ENCODE measurements at places on chromosomes 5 and 9. TPM values are rescaled to one million over a fixed set of nuclear protein-coding genes. Genes with fewer than 3 reads are reported as not detected.

DNA sequence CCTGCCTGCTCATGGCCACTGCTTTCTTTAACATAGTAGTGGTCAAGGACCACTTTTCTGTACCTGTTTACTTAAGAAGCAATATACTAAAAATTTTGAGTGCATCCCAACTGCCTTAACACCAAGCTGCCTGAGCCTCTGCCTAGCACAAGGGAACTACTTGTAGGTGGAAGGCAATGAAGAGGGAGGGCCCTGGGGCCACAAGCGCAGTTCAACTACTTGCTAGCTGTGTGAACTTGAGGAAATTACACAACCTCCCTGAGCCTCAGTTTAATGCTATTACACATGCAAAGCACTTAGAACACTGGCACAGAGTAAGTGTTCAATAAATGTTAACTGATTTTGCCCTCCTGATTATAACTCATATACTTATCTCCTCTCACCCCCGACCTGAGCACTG is 6.3 kb downstream of the ARL15 start:
- no peak for DNase-seq

DNA sequence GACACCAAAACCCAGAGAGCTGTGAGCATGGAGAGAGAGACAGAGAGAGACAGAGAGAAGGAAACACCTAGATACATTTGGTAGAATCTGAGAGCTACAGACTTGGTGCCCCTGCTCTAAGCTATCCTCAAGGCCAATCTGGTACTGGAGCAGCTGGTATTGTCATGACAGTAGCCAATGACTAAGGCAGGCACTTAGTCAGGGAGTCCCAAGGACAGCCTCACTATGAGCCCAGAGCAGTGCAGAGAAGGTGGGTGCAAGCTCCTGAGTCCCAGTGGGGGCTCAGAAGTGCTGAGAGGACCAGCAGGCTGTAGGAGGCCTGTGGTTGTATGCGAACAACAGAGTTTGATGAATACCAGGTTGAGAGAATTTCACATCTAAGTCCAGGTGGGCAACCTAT is 300.4 kb upstream of the ZNF608 start:
- no peak for DNase-seq

- no peak for DNase-seq
Observed at GRCh38 chr5:41815261-41815660, 55.0 kb downstream of the OXCT1 start.

Gene FOXD4L4
- 0.13 TPM for total RNA-seq

GRCh38 chr5:1445313-1445688 is at the start of gene SLC6A3:
TSS of gene SLC6A3 (minus strand) at chr5:1445440. CDS start at chr5:1443197, 2,243 bp downstream.
- DNase-seq = no peak

Gene ACTL7B
- not detected for total RNA-seq

DNA sequence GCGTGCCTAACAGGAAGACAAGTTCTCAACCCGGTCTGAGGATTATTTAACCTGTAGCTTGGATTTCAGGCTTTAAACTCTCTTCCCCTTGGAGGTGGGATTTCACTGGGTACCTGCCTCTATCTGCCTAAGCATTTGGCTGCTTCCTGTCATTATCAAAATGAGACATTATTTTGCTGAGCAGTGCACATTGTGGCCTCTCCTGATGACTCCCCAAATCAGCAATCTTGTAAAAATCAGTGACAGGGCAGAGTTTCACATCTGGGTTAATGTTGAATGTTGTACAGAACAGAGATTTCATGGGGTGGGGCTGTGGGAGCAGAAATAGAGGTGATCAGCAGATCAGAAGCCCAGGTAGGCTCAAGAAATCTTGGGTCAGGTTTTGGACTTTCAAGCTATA is 605.9 kb downstream of the ELAVL2 start:
- DNase-seq = no peak

GRCh38 chr5:171969288-171969880 is 37.1 kb downstream of the FBXW11 start:
- DNase-seq = no peak

GRCh38 chr9:79671558-79671957 is 99.8 kb downstream of the TLE4 start:
- no peak for DNase-seq

DNA sequence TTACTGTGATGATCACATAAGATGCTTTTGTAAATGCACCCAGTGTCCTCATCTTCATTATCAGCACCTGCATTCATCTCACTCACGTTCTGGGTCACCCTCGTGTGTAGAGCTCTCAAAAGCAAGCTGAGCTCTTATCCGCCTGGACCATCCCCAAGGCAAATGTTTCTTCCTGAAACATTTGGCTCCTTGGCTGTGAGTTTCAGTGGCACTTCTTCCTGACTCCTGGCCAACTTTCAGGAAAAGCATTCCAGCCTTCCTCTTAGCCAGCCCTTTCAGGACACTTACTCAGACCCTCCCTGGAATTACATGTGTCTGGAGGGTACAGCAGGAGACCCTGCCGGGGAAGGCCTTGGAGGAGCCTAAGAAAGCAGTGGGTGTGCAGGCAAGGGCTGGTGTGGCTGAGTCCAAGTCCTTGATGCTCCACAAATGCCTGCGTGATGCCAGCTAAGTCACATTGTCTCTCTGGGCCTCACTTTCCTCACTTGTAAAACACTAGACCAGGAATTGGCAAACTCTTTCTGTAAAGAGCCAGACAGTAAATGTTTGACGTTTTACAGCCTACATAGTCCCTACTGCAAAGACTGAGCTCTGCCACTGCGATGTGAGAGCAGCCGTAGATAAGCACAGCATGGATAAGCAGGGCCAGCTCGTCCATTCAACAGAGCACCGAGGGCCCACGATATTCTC is 72.1 kb downstream of the PDE6A start:
- DNase-seq = no peak

Gene PCDHGA2
- 0.39 TPM for total RNA-seq

Gene CDX1
- total RNA-seq = not detected

Gene SH3TC2
- 27.2 TPM for total RNA-seq

Gene GABRA1
- total RNA-seq = not detected

DNA sequence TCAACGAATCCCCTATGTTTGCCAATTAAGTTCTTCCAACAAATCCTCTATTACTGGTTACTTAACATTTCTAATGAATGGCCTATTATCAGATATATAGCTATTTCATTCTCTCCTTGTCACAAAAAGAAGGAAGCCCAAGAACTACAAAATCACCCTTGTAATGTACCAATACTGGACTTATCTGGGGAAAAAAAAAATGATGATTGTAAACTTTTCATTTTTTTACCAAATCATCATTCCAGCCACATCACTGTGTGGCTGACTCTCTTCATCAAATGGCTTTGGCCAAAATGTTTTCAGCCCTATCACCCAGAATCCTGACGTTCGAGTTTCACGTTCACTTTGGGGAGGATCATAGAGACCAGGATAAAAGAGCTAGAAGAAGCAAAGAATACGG is 216.7 kb downstream of the ACTL7B start:
- no peak for DNase-seq

Gene GPRIN1
- total RNA-seq = 4.5 TPM

Gene DNAH5
- total RNA-seq = 0.13 TPM

DNA sequence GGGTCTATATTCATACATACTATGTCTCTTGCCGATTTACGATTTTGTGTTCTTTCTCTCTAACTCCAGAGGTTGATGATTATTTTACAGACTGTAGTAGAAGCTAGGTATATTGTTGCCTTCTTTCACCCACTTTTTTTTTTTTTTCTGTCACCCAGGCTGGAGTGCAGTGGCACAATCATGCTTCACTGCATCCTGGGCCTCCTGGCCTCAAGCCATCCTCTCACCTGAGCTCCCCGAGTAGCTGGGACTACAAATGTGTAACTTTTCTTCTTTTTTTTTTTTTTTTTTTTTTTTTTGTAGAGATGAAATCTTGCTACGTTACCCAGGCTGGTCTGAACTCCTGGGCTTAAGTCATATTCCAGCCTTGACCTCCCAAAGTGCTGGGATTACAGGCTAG is 96.2 kb downstream of the CHSY3 start:
- no peak for DNase-seq

DNA sequence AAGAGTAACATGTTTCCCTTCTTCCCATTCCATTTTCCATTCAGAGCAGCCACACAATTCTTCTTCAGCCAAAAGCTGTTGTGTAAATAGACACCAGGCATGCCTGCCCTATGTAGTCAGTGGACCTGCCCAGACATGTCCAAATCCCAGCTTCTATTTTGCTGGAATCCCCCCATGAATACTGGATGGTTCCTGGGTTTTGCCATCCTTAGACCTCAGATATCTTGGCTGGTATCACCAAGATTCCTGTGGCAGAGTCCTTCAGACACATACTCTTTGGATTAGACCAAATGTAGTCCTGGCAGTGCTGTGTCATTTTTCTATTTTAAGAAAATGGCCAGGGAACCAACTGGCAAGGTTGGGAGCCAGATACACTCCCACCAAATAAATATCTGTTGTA is 10.3 kb downstream of the FST start:
- DNase-seq = peak; percentile 32

DNA sequence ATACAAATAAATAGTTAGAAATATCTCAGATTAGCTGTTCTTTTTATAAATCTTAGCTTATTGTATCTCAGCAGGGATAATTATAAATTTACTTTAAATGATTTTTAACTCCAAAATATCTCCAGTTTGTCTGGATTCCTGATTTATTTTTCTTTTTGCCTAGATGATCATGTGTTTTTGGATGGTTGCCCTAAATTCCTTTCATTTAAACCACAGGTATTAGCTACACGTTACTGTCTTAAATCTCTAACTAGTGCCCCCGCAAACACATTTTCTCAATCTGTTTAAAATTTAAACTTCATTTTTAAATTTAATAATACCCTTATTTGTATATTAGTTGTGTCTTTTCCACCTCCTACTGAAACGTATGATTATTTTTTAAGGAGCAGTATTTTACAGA is 5.6 kb downstream of the FER start:
- DNase-seq = no peak

GRCh38 chr5:6194261-6194875 is 184.0 kb downstream of the MED10 start:
- DNase-seq = no peak

Gene RNF180
- total RNA-seq = 2.9 TPM

Gene SEMA5A
- under 0.01 TPM for total RNA-seq

DNA sequence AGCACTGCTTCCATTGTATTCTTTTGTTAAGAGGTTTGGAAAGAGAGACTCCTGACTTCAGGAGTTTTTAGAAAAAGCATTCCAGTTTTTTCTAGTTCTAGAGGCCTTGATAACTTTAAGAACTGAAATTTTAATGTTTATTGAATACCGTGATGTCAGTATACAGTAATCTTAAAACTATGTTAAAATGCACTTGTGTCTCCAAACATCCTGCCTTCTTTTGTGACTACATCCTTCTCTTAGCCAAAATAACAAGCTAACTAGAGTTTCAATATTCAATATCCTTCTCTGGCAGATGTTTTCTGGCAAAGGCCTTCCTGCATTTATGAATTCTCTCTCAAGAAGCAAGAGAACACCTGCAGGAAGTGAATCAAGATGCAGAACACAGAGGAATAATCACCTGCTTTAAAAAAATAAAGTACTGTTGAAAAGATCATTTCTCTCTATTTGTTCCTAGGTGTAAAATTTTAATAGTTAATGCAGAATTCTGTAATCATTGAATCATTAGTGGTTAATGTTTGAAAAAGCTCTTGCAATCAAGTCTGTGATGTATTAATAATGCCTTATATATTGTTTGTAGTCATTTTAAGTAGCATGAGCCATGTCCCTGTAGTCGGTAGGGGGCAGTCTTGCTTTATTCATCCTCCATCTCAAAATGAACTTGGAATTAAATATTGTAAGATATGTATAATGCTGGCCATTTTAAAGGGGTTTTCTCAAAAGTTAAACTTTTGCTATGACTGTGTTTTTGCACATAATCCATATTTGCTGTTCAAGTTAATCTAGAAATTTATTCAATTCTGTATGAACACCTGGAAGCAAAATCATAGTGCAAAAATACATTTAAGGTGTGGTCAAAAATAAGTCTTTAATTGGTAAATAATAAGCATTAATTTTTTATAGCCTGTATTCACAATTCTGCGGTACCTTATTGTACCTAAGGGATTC is 43.1 kb downstream of the NDFIP1 start:
- DNase-seq = peak; percentile 83

DNA sequence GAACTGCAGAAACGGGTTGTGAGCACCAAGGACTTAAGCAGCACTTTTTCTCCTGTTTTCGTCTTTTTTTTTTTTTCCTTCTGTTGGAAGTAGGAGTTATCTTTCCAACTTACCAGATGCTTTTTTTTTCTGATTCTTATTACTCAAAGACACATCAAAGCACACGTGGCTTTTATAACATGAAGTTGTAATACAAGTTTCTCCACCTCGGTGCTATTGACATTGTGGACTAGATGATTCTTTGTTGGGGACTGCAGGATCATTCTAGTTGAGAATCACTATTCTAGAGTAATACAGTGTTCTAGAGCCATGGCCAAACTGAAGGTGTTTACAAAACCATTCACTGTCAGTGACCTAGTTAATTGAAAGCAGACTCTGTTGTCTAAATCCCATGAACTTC is 51.5 kb downstream of the MYO10 start:
- DNase-seq = no peak

DNA sequence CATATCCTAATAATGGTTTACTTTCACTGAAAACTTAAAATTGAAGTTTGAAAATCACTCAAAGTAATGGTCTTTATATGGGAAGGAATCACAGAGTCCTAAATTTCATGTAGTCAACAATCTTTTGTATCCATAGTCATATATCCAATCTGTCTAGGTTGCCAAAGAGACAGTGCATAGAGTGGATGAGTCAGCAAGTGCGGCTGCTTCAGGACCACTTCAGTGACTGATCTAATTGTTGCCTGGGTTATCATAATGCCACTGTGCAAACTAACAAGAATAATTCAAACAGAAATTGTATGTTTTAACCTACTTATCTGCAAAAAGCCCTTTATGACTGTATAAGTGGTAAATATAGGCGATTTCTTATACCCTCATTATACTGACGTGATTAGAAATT is 211.3 kb upstream of the PRR16 start:
- DNase-seq = no peak

DNA sequence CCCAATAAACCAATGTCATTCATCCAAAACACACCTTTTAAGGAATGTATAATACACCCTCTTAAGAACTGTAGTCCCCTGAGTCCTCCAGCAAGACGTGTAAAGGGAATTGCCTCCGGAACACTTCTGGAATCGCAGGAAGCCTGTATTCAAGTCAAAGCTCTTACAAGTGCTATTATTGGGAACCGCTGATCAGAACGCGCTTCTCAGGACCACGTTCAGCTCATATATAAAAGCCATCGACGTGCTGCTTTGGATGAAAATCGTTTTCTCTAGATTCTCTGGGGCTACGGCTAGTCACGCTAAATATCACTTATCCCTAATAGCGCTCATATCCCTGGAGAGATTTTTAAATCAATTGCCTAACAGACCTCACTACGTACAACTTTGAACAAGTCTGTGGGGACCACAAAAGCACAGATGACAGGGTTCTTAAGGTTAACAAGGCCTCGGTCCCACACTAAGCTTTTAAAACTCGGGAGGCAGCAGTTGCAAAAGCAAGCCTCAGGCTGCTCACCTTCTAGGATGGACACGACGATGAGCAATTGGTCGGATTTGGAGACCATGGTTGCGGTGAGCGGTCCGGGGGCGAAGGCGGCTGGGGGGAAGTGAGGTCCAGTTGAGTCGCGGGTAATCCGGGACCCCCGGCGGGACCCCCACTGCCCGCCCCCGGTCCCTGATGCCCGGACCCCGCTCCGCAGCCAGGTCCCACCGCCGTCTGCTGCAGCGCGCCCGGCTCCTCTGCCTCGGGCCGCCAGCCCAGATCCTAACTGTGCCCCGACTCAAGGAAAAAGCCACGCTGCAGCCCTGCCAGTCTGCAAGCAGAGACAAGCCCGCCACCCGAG is 548 bp downstream of the CEP120 start:
- DNase-seq = peak; percentile 49

Measured in dermis microvascular lymphatic vessel endothelial cell (primary cell).